ENCODE measurements at places on chromosomes 4 and X. TPM values are rescaled to one million over a fixed set of nuclear protein-coding genes. Genes with fewer than 3 reads are reported as not detected.

GRID2 gene
- total RNA-seq: not detected

PPEF1 gene
- total RNA-seq: 0.09 TPM

RBM46 gene
- under 0.01 TPM for total RNA-seq

GSPT2 gene
- 4.6 TPM for total RNA-seq

GAGE12J gene
- total RNA-seq: not detected

USP17L20 gene
- not detected for total RNA-seq

MAGED4B gene
- total RNA-seq: 18.3 TPM

MAGEA10 gene
- total RNA-seq: not detected

ZNF185 gene
- total RNA-seq: 1.7 TPM
